ENCODE measurements at places on chromosomes 1 and 21.

- no peak for DNase-seq
Measured at GRCh38 chr1:32199717-32200072, 700 bp upstream of the CCDC28B start.

DNA sequence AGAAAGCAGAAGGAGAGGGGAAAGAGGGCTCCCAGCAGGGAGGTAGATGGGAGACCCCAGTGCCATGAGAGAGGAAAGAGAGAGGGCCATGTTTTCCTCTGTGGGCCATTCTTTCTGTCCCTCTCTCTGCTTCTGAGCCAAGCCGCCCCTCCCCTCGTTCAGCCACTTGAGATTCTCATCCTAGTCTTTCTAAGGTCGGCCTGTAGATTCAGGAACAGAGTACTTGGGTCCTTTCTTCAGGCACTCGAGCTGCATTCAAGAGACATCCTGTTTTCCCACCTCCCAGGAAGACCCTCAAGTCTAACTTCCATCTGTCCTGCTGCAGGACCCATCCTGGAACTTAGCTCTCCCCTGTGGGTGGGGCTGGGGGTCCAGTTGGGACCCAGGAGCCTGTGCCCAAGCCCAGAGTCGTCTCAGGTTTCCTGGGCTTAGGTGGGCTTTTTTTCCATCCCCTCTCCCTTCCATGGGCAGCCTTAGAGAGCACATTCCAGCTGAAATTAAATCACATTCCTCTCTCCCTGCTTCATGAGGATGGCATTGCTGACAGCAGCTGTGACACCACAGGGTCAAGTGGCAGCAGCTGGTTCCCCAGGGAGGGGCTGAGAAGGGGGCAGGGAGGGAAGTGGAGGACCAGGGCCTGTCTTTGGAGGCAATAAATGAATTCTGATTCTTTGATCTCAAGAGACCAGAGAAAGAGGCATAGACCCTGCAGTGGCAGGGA is 13.0 kb downstream of the NES start:
- DNase-seq, result no peak

GRCh38 chr1:165629151-165629550 is 1.9 kb upstream of the MGST3 start:
- no peak for DNase-seq

GRCh38 chr1:112030157-112030556 is 40.7 kb upstream of the KCND3 start:
- no peak for DNase-seq

GRCh38 chr1:109091078-109091838 is 694 bp downstream of the TMEM167B start:
- no peak for DNase-seq

DNA sequence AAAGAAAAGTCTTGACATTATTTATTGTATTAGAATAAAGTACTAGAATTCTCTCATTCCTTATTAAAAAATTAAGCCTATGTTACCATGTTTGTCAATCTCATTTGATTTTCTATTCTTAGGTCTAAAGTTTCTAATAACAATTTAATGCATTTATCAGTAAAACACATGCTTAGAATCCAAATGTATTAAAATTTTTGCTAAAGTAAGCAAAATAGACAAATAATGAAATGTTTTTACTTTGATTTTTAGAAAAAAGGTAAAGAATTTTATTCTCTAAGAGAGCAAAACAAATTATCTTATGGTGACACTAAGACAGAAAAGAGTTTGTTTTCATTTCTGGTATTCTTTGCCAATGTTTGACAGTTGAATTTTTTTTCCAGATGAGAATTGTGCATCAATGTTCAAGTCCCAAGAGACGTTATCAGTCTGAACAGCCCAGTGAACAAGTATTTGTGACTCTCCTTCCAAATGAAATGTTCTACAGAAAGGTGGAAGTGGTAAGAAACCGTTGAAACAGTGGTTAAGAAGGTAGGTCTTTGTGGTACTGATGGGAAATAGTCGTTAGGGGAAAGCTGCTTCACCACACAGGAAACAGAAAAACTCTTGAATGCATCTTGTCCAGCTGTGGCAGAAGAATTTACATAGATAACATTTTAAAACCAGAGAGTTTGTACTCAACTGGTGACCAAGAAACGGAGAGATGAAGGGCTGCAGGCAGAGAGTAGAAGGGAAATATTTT is 402.5 kb downstream of the PTPRC start:
- DNase-seq, result no peak

- DNase-seq, result peak; percentile 73
Measured at GRCh38 chr1:231040019-231040799, at the start of gene FAM89A. Gene FAM89A, minus strand, starts transcription at chr1:231040254. Its CDS starts 43 bp downstream, at chr1:231040211.

DNA sequence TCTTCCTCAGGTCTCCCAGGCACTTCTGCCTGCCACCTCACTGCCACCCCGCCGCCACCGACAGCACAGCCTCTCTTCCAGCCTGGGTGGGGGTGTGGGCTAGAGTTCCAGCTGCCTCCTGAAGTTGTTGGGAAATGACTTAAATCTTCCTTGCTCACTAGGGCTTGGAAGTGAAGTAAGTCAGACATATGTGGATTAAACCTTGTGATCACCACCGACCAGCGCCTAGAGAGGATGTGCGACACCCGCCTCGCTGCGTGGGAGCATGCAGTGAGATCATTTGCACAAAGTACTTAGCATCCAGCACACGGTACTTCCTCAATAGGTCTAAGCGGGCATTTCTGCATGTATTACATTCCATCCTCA is 71.4 kb upstream of the FAM20B start:
- no peak for DNase-seq

All from activated CD4-positive, alpha-beta T cell treated with anti-CD3 and anti-CD28 coated beads for 4 hours (primary cell).